Breast epithelium (tissue), 4 donors: ENCODE measurements at places on chromosomes 1 and 21. TPM values are rescaled to one million over a fixed set of nuclear protein-coding genes. Genes with fewer than 3 reads are reported as not detected.

CLCA1 gene
- total RNA-seq = not detected

S100A3 gene
- 0.44 TPM for total RNA-seq

TCHH gene
- under 0.01 TPM for total RNA-seq

AMY1C gene
- total RNA-seq = not detected

UBASH3A gene
- 0.66 TPM for total RNA-seq

PKLR gene
- total RNA-seq = not detected

FAM177B gene
- total RNA-seq = 2.3 TPM

ARHGEF16 gene
- total RNA-seq = 16.2 TPM

ZNF692 gene
- 77.7 TPM for total RNA-seq

SPRR1A gene
- total RNA-seq = not detected

FLG gene
- not detected for total RNA-seq

SEMA4A gene
- total RNA-seq = 21.5 TPM

SVBP gene
- total RNA-seq = 21.7 TPM

TEDDM1 gene
- total RNA-seq = not detected

LAMC2 gene
- total RNA-seq = 20.3 TPM

CDA gene
- total RNA-seq = 1.3 TPM

PRDM16 gene
- 3.6 TPM for total RNA-seq

VSIG8 gene
- total RNA-seq = 0.16 TPM

OR2L5 gene
- 0.66 TPM for total RNA-seq

NBPF15 gene
- 41.6 TPM for total RNA-seq

SIPA1L2 gene
- total RNA-seq = 46.9 TPM

AMY1B gene
- total RNA-seq = not detected

NUDT4B gene
- total RNA-seq = 40.0 TPM

RGS4 gene
- total RNA-seq = 2.0 TPM

LRRC47 gene
- 31.5 TPM for total RNA-seq

FCRL5 gene
- total RNA-seq = not detected

TSPAN1 gene
- total RNA-seq = 8.9 TPM

AKIRIN1 gene
- 34.7 TPM for total RNA-seq

S100A9 gene
- total RNA-seq = 90.3 TPM
